Panc1 (cell line): ENCODE measurements at places on chromosomes 12 and 14. TPM values are rescaled to one million over a fixed set of nuclear protein-coding genes. Genes with fewer than 3 reads are reported as not detected.

Gene KRT79
- total RNA-seq, result not detected

Gene PLEKHD1
- 0.08 TPM for total RNA-seq

Gene MEG3
- total RNA-seq, result 62.4 TPM

Gene ANKS1B
- 9.7 TPM for total RNA-seq

Gene DHH
- 1.9 TPM for total RNA-seq

Gene BHLHE41
- 147 TPM for total RNA-seq

Gene DLGAP5
- 48.7 TPM for total RNA-seq

Gene PITPNM2
- total RNA-seq, result 26.4 TPM

Gene TBPL2
- total RNA-seq, result not detected

Gene POTEG
- total RNA-seq, result not detected

Gene RNASE11
- not detected for total RNA-seq

Gene SDSL
- 5.8 TPM for total RNA-seq

Gene SIVA1
- 100 TPM for total RNA-seq

Gene PPFIA2
- not detected for total RNA-seq

Gene SMCO2
- 0.36 TPM for total RNA-seq

Gene MAGOHB
- 22.5 TPM for total RNA-seq

Gene PSEN1
- total RNA-seq, result 39.3 TPM

Gene PZP
- not detected for total RNA-seq

Gene SNRNP35
- total RNA-seq, result 16.5 TPM

Gene GLIPR1L1
- total RNA-seq, result not detected

Gene RIMBP2
- not detected for total RNA-seq

Gene PLCZ1
- not detected for total RNA-seq
